Camera-type eye (tissue), 1 donor: ENCODE measurements at places on chromosomes 5 and 9. TPM values are rescaled to one million over a fixed set of nuclear protein-coding genes. Genes with fewer than 3 reads are reported as not detected.

The EEIG1 gene
- total RNA-seq = 22.5 TPM

The GZMA gene
- 1.2 TPM for total RNA-seq

The DNAI1 gene
- 0.27 TPM for total RNA-seq

The RNF183 gene
- total RNA-seq = 0.66 TPM

The CHSY3 gene
- total RNA-seq = 25.1 TPM

The ZFP2 gene
- 7.1 TPM for total RNA-seq

The TCF7 gene
- total RNA-seq = 5.4 TPM

The CEL gene
- 0.77 TPM for total RNA-seq

The HSPA4 gene
- total RNA-seq = 148 TPM

The CENPK gene
- total RNA-seq = 17.4 TPM

The C5orf15 gene
- total RNA-seq = 85.4 TPM

The PSAT1 gene
- total RNA-seq = 35.4 TPM

The OMD gene
- total RNA-seq = 34.4 TPM

The IFNE gene
- not detected for total RNA-seq

The CERCAM gene
- total RNA-seq = 50.6 TPM

The CMYA5 gene
- total RNA-seq = 39.5 TPM

The RASEF gene
- total RNA-seq = 2.8 TPM

The PPP1R2B gene
- total RNA-seq = not detected

The FAM151B gene
- 12.6 TPM for total RNA-seq

The FOXD4L6 gene
- not detected for total RNA-seq

The PAPPA gene
- total RNA-seq = 7.4 TPM

The ANKRD18A gene
- total RNA-seq = 4.6 TPM

The GNA14 gene
- total RNA-seq = 4.3 TPM

The SH2D3C gene
- total RNA-seq = 10.7 TPM

The DAB2 gene
- total RNA-seq = 79.9 TPM
